ENCODE measurements at places on chromosomes 12 and 14.
A peak's percentile ranks its signal among the peaks of the same experiment; 100 is the strongest.

- no peak for DNase-seq
Measured at GRCh38 chr14:83561261-83561660, 1968.7 kb upstream of the FLRT2 start.

- no peak for DNase-seq
Measured at GRCh38 chr14:66105815-66106214, 380.4 kb upstream of the CCDC196 start.

GRCh38 chr14:74720526-74720925 is 7.6 kb downstream of the FCF1 start:
- no peak for DNase-seq

- DNase-seq: no peak
Measured at GRCh38 chr14:32998433-32998832, 59.8 kb downstream of the NPAS3 start.

DNA sequence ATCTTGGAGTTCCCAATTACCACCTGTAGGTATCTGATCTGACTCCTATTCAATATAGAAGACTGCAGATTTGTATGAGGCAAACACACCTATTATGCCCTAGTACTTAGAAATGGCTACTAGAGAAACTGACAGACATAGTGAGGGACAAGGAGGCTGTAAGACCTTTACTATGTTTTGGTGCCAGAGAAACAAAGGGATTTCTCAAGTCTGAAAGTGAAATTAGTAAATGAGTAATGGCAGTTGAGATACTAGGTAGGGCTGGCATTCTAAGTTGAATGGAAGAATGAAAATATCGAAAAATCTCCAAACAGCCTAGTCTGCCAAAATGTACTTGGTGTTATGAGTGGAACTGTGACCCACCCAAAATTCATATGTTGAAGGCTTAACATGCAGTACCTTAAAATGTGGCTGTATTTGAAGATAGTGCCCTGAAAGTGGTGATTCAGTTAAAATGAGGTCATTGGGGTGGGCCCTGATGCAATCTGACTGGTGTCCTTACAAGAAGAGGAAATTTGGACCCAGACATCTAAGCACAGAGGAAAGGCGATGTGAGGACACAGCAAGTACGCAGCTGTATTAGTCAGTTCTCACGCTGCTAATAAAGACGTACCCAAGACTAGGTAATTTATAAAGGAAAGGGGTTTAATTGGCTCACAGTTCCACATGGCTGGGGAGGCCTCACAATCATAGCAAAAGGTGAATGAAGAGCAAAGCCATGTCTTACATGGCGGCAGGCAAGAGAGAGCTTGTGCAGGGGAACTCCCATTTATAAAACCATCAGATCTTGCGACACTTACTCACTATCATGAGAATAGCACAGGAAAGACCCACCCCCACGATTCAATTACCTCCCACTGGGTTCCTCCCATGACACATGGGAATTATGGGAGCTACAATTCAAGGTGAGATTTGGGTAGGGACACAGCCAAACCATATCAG is 127.0 kb downstream of the APAF1 start:
- no peak for DNase-seq

- no peak for DNase-seq
Measured at GRCh38 chr12:52262286-52262685, 12.2 kb upstream of the KRT86 start.

GRCh38 chr14:48786498-48786897 is 799.7 kb downstream of the RPS29 start:
- no peak for DNase-seq

DNA sequence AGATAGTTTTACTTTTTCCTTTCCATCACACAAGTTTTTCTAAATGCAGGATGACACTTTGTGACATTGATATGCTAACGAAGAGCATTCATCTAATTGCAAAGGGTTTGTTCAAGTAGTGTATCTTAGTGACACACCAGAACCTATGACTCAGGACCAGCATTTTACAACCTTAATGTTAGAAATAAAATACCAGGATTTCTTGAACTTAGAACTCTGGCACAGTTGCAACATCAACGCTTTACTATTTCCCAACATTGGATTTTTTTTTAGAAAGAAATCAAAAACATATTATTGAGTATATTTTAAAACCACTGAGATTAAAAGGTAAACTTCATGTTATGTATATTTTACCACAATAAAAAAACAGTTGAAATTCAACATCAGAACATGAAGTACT is 17.9 kb upstream of the PLEKHG6 start:
- DNase-seq: peak; percentile 58

DNA sequence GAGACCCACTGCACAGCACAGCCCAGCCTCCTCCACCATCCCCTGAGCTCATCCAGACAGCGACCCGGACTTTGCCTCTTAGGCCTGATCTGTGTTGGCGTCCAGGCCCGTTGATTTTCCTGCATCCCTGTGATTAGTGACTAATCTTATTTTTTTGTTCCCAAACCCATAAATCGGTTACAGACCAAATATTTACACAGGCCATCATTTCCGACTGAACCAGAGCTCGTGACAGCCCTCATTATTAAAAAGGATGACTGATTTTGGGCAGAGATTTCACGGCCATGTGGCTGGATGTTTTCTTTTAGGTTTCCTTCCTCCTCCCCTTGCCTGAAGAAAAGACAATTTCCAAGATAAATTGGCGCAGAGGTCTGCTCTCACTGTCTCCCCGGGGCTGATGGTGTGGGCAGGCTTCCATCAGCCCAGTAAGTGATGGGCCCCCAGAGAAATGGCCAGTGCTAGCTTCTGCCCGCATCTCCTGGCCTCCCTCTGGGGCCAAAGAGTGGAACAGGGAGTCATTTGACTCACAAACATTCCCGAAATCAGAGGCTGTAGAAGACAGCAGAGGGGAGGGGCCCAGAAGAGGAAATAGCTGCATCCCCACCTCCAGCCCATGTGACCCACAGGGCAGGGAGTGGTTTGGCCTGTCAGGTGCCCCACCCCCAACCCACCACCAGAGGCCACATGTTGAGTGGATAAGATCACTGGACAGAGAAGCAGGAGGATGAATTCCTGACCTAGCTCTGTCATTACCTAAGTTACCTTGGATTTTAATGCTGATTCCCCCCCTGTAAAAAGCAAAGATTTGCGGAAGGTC is 283.5 kb downstream of the KSR2 start:
- peak; percentile 96 for DNase-seq

DNA sequence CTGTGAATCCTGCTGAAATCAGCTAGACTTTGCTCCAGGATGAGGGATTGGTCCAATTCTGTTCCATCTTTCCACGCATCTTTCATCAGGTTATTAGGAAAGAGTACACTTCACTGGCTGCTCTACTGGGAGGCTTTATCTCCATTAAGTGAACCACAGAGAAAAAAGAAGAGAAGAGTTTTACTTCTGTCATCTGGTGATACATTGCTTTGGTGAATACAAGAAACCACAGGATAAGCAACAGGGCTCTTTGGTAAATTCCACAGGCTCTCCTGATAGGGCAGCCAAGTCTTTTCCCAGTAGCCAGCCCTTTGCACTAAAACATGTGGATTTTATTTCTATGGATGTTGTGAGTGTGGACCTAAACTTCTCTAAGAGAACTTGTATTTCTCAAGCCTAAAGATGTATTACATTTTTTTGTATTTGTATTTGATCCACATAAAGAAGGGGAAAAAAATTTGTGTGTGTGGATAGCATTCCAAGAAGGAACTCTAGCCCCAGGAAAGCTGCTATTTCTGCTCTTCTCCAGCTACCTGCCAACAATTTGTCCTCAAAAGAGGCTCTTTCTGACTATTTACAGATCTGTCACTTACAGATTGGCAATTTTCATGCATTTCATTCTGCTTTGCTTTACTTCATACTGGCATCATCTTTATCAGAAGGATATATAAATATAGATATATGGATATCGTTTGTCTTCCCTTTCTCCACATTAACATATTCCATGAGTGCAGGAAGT is 1117.6 kb upstream of the TMEM132C start:
- peak; percentile 76 for DNase-seq

GRCh38 chr12:100743060-100743459 is 51.5 kb upstream of the ANO4 start:
- DNase-seq: no peak

- DNase-seq: no peak
Measured at GRCh38 chr12:104263026-104263425, 40.5 kb upstream of the EID3 start.

DNA sequence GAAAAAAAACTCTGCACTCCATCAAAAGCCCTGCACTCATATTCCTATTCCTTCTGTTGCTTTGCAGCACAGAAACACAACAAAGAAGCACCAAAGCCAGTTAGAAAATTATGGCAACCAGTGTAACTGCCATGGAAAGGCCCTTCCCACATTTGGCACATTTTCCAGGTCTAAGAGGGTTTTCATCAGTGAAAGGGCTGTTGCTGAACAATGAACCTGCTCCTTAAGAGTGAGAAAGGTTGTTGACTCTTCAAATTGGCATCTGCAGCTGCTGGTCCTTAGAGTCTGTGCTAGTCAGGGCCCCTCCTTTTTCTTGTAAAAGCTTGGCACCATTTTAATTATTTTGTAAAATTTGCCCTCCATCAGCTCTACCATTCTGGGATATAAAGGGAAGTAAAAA is 378.7 kb upstream of the KITLG start:
- no peak for DNase-seq

Measured in GM04504 (cell line).